ENCODE measurements at places on chromosomes 12 and 14. TPM values are rescaled to one million over a fixed set of nuclear protein-coding genes. Genes with fewer than 3 reads are reported as not detected.

NRXN3 gene
- total RNA-seq = not detected

DNA sequence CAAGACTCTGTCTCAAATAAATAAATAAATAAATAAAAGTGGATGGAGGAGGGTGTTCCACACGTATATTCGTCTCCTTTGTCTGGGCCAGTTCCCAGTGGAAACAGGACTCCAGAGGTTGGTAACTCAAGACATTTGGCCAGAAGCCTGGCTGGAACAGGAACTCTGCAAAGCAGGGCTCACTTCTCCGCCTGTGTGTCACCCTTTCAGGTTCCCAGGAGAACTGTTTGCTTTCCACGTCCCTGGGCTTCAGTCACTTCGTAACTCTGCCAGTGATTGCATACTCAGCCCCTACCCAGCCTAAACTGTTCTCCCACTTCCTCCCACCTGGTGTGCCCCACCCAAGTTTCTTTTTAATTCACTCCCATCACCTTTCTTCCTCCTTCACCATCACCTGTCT, 7.0 kb upstream of the UBE2N start:
- DNase-seq = no peak

- no peak for DNase-seq
Measured at GRCh38 chr12:82880442-82880901, 193.8 kb downstream of the TMTC2 start.

GRCh38 chr14:82029038-82029437, 495.4 kb upstream of the SEL1L start:
- DNase-seq = no peak

DNA sequence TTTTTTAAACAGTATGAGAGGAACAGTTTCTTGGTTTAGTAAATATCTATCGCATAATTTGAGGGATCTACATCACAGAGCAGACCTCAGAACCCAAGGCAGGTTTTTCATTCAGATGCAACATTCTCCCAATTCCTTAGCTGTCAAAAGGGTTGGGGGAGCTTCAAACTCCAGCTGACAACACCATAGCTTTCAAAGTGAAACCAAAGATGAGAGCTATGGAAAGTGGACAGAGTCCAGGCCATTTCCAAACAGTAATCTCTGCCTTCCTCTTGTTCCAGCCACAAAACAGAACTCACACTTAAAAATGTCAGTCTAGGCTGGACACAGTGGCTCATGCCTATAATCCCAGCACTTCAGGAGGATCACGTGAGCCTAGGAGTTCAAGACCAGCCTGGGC, 87.8 kb downstream of the SPRING1 start:
- no peak for DNase-seq

DNA sequence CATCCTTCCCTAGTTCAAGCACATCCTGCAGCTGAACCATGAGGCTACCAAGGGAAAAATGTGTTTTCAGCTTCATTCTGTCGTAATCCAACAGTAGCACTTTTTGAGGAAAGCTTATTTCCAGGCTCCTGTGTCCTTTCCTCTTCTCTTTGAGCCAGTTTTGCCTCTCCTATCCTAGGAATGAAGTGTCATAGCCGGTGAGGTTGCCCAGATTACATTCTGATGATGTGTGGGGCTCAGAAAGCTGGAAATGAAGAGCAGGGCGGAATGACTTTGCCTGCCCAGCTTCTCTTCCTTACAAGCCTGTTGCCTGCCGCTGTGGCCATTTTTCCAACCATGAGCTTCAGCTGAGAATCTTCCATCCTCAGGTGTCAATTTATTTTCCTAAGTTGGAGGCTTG, 381.8 kb downstream of the NUAK1 start:
- DNase-seq = no peak

GRCh38 chr12:7146228-7146627, 16.1 kb downstream of the CLSTN3 start:
- DNase-seq = no peak

DNA sequence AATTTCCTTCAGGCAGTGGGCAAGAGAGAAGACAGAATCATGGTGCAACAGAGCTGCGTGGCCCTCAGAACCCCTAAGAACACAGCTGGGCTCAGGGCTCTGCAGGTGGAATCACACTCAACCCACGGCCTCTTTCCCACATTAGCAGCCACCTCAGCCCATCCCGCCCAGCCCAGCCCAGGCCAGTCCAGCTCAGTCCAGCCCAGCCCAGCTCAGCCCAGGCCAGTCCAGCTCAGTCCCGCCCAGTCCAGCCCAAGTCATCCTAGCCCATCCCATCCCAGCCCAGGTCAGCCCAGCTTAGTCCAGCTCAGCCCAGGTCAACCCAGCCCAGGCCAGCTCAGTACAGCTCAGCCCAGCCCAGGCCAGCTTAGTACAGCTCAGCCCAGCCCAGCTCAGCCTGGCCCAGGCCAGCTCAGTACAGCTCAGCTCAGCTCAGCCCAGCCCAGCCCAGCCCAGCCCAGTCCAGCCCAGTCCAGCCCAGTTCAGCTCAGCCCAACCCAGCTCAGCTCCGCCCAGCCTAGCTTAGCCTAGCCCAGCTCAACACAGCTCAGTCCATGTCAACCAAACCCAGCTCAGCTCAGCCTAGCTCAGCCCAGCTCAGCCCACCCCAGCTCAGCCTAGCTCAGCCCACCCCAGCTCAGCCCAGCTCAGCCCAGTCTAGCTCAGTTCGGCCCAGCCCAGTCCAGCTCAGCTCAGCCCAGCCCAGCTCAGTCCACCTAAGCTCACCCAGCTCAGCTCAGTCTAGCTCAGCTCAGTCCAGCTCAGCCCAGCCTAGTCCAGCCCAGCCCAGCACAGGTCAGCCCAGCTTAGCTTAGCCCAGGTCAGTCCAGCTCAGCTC, 183.1 kb downstream of the TMEM121 start:
- no peak for DNase-seq

FAIM2 gene
- total RNA-seq = 0.10 TPM

Data from OCI-LY7 (cell line).